ENCODE measurements at places on chromosomes 7 and 10.

DNA sequence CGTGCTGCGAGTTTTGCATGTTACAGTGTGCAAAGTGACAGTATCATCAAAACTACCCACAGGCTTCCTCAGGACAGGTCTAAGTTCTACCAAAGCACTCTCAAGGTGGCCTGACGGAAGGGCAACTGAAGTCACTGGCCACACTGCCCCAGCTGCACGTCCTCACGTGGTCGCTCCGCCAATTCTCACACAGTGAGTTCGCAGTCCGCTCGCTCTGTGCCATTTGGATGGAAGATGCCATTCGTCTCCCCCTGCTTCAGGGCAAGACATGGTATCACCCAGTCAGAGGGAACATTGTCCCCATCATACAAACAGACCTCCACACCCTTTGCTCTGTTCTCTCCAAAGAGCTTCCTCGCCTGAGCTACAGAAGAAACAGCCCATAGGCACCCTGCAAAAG lies 109.6 kb upstream of the COBL start:
- DNase-seq, result no peak

GRCh38 chr7:143393267-143394041 lies 12.3 kb downstream of the ZYX start:
- DNase-seq, result no peak

GRCh38 chr7:124426621-124427020 lies 339.0 kb downstream of the GPR37 start:
- DNase-seq, result no peak

- DNase-seq, result no peak
These were observed 671.7 kb downstream of the GATA3 start for GRCh38 chr10:8726084-8726778.

DNA sequence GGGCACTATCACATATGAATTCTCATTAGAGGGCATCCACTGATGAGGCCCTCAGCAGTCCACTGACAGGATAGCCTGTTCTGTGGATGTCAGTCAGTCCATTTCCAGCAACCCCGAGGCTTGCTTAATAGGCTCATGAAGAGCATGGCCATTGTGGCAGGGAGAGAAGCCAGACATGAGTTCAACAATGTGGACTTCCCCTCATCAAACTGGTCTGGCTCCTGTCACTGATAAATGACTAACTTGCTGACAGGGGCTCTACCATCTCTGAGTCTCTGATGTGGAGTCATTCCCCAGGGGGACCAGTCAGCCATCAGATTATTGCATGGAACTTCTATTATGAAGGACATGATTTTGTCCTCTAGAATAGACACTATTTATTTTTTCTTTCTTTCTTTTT lies 19.8 kb upstream of the TRIL start:
- DNase-seq, result no peak

GRCh38 chr7:155557778-155558177 lies 11.4 kb upstream of the CNPY1 start:
- no peak for DNase-seq

DNA sequence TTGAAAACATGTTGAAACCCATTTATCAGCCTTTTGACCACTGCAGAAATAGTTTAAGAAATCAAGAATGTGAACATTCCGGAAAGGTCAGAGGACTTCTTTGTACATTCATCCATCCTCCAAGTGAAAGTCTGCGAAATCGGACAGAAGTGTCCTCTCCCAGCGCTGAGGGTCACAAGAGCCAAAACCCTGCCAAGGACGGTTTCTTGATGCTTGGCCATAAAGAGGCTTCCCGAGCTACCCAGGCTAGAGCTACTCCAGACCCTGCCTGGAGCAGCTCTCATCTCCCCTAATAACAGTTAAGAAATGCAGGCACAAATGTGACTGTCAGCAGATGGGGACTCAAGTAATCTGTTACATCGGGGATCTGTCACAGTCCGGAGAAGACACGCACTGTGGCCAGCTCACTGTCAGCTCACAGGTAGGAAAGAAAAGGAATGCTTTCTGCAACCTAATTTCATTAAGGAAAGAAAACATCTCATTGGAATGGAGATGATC lies 4.5 kb upstream of the CYTH3 start:
- no peak for DNase-seq

DNA sequence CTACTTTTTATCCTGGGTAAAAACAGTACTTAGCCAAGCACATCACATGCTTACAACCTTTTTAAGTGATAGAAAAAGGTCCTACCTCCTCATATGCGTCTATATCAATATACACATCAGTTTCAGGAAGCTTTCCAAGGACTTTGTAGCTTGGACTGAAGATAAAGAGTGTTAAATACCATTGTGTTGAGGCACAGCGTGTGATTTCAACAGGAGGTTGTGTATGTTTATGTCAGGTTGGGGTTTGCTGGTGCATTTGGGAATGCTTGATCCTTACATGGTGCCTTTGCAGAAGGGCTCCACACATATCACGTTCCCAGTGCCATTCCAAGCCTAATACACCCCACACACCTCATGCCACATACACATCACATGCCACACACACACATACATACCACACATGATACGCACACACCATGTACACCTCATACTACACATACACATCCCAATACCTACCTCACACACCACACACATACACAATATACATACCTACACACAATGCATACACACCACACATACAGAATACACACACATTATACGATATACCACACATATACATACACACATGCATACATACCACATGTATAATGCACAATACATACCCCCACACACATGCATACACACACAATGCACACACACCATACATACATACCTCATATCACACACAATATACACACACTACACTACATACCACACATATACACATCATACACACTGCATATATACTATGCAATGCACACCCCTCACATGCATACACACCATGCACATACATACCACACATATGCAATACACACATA lies 33.1 kb downstream of the PSMC2 start:
- no peak for DNase-seq

- DNase-seq, result no peak
These were observed 1.9 kb downstream of the TET1 start for GRCh38 chr10:68561865-68562649.

DNA sequence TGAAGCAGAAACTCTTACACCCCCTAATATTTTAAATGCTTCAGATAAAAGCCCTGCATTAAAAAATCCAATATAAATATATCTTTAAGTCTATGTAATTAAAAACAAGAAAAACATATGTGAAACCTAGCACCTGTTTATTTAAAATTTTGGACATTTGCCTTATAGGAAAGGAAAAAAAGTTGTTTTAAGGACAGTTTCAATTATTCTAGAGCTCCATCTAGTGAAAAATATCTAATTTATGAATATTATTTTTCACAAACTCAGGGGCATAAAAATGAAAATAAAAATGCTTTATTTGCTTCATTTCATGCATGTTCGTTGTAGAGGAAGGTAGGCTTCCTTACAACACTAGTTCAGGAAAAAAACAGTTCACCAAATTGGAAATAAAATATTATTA lies 26.1 kb downstream of the ENKUR start:
- no peak for DNase-seq

- DNase-seq, result no peak
These were observed 15.8 kb downstream of the CALD1 start for GRCh38 chr7:134795231-134795630.

- no peak for DNase-seq
These were observed 28.8 kb upstream of the DIP2C start for GRCh38 chr10:718143-718700.

DNA sequence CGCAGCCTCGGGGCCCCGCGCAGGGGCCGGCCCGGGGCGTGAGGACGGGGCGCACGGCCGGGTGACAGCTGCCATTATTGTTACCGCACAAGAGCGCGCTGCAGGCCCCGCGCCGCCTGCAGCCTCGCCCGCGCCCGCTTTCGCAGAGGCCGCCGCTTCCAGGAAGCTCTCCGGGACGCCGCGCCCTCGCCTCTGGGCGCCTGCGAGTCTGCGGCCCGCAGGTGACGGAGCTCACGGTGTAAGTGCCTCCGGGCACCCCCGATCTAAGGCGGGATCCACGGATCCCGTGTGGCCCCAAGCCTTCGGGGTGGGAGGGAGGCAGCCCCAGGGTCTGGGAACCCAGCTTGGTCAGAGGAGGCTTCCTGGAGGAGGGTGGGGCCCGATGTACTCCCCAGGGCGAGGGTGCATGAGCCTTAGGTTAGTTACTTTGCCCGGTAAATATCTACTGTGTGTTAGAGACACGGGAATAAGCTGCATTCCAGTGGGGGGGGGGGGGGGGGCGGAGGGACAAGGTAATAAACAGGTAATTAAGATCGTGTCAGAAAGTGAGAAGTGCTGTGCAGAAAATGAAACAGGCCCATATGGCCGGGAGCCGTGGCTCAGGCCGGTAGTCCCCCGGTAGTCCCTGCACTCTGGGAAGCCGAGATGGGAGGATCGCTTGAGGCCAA lies 638 bp downstream of the IQCE start:
- DNase-seq, result no peak

GRCh38 chr7:149742075-149742701 lies 31.2 kb downstream of the ZNF467 start:
- peak; percentile 30 for DNase-seq

DNA sequence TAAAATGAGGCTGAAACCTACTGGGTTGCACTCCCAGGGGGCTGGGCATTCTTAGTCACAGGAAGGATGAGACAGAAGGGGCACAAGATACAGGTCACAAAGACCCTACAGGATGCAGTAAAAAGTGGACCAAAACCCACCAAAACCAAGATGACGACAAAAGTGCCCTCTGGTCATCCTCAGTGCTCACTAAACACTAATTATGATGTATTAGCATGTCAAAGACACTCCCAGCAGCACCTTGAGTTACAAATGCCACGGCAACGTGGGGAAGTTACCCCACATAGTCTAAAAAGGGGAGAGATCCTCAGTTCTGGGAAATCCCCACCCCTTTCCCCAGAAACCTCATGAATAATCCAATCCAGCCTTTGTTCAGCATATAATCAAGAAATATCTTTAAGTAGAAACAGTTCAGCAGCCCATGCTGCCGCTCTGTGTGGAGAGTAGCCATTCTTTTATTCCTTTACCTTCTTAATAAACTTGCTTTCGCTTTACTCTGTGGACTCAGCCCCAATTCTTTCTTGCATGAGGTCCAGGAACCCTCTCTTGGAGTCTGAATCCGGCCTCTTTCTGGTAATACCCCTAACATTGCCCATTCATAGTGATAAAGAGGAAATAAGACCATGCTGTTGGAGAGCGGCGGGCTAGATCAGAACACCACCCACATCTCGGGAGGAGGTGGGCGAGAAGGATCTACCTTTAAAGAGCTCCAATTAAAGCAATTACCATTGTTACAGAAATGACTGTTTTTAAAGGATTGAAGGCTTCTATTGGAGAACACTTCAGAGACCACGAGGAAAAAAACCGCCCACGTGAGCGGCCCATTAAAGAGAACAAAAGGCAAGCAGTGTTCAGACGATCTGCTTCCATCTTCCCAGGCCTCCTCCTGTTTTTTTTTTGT lies 170.9 kb downstream of the USP6NL start:
- DNase-seq, result no peak

All from activated naive CD4-positive, alpha-beta T cell (primary cell).